Hematopoietic multipotent progenitor cell treated with erythropoietin and hydrocortisone succinate and interleukin-3 and kit ligand, for 8 days (in vitro differentiated cells): ENCODE measurements at places on chromosomes 7 and 10.

DNA sequence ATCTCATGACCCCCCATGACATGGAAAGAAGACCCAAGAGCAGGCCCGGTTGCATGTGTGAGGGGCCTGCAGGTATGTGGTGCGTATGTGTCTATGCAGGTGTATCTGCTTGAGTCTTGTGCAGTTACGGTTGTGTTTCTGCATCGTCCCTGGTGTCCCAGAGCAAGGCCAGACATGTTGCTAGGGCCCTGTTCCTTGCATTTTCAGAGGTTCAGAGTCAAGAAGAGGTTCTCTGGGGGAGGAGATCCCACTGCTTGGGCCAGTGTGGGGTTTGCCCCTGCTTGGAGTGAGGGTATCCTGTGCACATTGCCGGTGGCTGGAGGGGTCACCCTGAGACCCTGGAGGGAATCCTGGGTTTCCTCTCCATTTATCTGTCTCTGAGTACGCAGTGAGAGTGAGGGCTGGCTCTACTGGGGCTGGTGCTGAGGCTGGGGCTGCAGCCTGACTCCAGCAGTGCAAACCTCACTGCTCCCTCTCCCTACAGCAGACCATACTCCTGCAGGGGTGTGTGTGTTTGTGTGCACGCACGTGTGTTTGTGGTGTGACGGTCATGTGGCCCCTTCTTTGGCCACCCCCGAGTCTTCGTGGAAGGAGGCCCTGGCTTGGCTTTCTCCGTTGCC lies 4.1 kb downstream of the TRIM8 start:
- no peak for DNase-seq

GRCh38 chr10:111137007-111137406 lies 60.2 kb downstream of the ADRA2A start:
- no peak for DNase-seq

GRCh38 chr10:88938938-88939337 lies 13.6 kb downstream of the ACTA2 start:
- no peak for DNase-seq

- no peak for DNase-seq
Observed at GRCh38 chr7:4068286-4068685, 613.8 kb upstream of the FOXK1 start.

DNA sequence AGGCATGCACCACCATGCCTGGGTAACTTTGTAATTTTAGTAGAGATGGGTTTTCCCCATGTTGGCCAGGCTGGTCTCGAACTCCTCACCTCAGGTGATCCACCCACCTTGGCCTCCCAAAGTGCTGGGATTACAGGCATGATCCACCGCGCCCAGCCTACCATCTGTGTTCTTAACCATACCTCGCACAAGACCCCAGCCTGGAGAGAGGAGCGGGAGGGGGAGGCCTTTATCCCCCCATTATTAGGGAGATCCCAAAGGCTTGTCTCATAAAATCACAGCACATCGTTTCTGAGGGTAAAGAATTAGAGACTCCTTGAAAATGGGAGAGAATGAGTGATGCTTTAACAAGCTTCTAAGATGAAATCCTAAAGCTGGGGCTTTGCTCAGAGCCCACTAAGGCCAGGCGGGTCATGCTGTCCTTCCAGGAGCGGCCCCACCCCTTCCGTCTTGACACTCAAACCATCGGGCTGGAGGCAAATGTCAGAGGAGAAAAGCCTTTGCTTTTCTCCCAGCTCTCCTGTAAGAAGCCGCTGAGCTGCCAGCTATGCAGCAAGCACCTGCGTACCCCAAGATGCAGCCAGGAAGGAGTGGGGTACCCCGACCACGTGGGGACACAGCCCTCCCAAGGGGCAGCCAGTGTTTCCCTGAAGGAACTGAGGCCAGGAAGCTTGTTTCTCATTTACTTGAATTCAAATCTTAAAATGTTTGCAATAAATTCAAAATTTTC lies 339.7 kb downstream of the PTPRN2 start:
- DNase-seq, result no peak
